ENCODE measurements at places on chromosomes 4 and X.

DNA sequence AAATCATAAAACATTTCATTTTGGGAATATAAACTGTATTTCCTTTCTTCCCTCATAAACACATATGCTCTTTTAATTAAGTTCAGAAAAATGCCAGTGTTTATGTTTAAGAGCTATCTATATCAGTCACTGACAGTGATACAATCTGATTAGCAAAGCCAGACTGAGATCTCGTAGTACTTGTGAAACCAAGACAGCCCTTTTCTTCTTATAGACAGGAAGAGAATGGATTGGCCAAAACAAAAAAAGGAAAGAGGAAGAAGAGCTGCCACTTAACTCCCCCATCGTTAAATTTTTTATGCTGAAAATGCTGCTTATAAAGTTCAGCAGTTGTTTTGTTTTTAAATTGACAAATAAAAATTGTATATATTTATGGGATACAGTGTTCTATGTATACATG is 87.4 kb downstream of the PLAC1 start:
- no peak for DNase-seq

DNA sequence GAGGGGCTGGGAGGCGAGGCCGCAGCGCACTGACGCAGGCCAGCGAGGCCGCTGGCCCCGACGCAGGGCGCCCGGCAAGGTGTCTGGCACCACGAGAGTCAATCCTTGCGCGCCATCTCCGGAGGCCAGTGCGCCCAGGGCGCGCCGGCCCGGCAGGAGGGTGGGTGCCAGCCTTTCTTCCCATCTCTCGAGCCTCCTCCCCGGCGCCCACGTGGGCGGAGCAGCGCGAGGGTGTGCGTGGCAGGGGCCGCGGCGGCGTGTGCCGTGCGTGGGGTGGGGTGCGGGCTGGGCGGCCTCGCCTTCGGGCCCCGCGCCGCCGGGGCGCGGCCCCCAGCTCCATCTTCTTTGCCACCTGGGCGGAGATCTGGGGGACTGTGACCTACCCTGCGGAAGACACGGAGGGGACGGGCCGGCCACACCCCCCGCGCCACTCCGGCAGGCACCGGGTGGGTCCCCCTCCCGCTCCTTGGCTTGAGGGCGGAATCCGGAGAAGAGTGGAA is 877 bp downstream of the JAKMIP1 start:
- DNase-seq = no peak

DNA sequence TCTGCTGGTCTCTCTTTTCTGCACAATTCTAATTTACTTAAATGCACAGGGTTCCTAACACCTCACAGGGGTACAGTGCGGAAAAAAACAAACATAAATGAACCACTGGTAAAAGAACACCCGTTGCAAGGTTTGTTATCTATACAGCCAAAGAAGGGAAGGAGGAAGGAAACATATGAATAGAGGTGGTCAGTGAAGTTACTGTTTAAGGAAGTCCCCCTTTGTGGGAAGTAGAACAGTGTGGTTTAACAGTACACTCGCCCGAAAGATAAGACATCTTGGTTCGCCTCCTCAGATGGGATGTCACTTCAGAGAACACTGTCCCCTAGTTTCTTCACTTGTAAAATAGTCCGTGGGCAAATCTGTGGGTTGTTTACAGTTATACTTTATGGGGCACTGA is 57.5 kb downstream of the TEC start:
- no peak for DNase-seq

GRCh38 chrX:63979480-63979879 is 194.5 kb upstream of the ARHGEF9 start:
- DNase-seq = no peak

- DNase-seq = no peak
Measured at GRCh38 chr4:47619691-47620090, 134.6 kb downstream of the ATP10D start.

DNA sequence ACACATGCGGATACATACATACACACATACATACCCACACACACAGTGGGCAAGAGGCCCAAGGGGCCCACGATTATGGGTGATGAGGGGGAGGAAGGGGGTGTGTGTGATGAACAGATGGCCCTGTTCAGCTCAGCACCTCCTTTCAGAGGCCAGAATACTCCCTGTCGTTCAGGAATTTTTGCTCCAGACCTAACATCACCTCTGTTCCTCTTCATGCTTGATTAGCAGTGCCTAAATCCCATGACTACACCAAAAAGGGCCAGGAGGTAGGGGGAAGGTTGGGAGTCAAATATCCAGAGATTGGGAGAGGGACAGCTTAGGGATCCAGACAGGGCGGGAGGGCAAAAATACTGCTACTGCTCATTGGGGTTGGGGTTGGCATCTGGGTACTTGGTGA is 42.7 kb downstream of the SMC1A start:
- DNase-seq = no peak

- DNase-seq = no peak
Measured at GRCh38 chr4:143253166-143253565, 68.4 kb downstream of the USP38 start.

- DNase-seq = no peak
Measured at GRCh38 chr4:94680176-94680862, 77.4 kb upstream of the BMPR1B start.

- DNase-seq = peak; percentile 73
Measured at GRCh38 chr4:33477715-33478114, 2757.5 kb downstream of the PCDH7 start.

- DNase-seq = no peak
Measured at GRCh38 chrX:135557344-135557743, 36.9 kb downstream of the INTS6L start.

DNA sequence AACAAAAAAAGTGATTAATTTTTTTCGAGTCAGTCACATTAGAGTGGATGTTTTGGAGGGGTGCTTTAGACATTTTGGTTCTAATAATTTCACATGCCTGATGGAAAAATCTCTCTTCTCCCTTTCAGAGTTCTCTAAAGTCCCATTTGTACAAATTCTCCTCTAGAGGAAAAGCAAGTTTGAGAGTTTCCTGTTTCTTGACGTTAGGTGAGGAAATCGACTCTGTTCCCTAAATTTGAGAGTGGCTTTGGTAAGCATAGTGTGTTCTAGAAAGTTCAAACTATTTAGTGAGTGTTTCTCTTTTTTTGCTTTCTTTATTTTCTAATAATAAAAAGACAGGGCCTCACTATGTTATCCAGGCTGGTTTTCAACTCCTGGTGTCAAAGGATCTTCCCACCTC is 1.6 kb upstream of the ATP6AP2 start:
- DNase-seq = no peak

- no peak for DNase-seq
Measured at GRCh38 chr4:2797545-2798305, 4.8 kb downstream of the SH3BP2 start.

GRCh38 chr4:61866378-61867030 is 666.4 kb downstream of the ADGRL3 start:
- peak; percentile 20 for DNase-seq

GRCh38 chr4:124265701-124266100 is 446.8 kb downstream of the ANKRD50 start:
- DNase-seq = no peak

GRCh38 chr4:66741081-66741480 is 804.2 kb downstream of the CENPC start:
- DNase-seq = no peak

DNA sequence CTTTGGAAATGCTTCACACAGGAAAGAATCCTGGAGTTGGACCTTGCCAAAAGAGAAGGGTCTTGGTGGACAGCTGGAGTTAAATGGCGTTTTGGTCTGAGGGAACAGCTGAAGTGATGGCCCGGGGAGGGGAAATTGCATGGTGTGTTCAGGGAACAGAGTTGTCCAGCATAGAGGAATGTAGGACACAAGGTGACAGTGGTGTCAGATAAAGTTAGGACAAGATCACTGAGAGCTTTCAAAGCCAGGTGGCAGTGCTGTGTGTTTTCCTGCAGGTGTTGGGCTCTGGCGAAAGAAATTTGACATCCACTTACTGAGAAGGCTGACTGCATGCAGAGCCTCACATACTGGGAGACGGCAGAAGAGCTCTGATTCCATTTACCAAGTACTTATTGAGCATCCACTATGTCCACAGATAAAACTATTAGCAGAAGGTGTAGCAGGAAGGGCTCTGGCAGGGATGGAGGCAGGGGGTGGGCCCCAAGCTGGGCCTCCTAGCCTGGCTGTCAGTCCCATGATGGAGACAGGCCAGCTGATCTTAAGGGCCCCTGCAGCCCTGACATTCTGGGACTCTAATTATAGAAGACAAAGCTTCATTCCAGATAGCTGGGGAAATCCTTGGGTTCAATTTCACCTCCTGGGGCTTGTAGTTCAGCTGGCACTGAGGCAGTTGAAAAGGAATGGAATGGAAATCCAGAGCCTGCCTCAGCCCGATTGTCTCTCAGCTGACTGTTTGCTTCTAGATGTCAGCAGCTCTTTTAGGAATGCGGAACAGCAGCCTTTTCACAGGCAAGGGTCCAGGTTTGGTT is 150.2 kb upstream of the MAMLD1 start:
- peak; percentile 42 for DNase-seq

- no peak for DNase-seq
Measured at GRCh38 chr4:80873571-80873970, 156.9 kb upstream of the BMP3 start.

GRCh38 chrX:138849521-138849920 is 138.0 kb upstream of the FGF13 start:
- no peak for DNase-seq

- DNase-seq = no peak
Measured at GRCh38 chrX:50967736-50968135, 57.2 kb downstream of the BMP15 start.

GRCh38 chr4:25160714-25161592 is 704 bp upstream of the SEPSECS start:
- no peak for DNase-seq

DNA sequence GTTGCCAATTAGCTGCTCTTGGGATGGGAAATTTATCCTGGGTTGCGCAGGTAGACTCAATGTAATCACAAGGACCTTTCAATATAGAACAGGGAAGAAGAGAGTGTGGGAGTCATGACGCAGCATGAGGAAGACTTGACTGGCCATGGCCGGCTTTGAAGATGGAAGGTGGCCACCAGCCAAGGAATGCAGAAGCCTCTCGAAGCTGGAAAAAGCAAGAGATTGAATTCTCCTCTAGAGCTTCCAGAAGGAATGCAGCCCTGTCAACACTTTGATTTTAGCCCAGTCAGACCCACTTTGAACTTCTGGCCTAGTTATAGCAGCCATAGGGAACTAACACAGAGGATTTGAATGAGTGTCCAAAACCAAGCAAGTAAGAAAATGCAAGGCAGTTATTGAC is 14.7 kb upstream of the SH3KBP1 start:
- DNase-seq = no peak

- peak; percentile 39 for DNase-seq
Measured at GRCh38 chrX:133005042-133005441, 46.6 kb upstream of the HS6ST2 start.

DNA sequence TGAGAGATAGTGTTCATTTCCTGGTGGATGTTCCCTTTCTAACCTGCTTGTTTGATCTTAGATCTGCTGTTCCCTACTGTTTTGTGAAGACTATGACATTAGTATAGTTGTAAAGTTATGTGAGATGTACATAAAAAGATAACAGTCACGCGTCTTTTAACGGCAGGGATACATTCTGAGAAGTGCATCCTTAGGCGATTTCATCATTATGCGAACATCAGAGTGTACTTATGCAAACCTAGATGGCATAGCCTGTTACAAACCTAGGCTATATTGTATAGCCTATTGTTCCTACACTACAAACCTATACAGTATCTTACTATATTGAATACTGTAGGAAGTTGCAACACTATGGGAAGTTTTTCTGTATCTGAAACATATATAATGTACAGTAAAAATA is 50.4 kb downstream of the MCUB start:
- no peak for DNase-seq

DNA sequence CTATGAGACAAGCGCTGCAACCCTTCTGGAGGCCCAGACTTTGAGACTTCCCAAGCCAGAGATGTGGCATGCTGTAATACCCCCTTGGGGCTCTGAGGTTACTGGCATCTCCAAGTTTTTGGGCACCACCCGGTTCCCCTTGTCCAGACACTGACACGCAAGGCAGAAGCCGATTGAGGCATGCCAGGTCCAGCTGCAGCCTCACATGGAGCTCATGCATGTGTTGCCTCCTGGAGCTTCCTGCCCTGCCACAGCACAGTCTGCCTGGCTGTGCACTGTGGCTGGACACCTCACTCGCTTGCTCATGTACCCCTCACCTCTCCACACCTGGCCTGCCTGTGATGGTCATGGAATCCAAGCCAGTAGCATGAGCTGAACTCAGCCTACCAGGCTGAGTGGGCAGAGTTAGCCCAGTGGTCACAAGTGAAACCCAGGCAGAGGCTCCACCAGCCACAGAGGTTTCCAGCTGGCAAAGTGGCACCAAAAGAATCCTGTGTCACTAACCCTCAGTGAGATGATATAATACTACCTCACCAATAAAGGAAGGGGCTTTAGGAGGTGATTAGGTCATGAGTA is 789.2 kb upstream of the INTU start:
- no peak for DNase-seq

DNA sequence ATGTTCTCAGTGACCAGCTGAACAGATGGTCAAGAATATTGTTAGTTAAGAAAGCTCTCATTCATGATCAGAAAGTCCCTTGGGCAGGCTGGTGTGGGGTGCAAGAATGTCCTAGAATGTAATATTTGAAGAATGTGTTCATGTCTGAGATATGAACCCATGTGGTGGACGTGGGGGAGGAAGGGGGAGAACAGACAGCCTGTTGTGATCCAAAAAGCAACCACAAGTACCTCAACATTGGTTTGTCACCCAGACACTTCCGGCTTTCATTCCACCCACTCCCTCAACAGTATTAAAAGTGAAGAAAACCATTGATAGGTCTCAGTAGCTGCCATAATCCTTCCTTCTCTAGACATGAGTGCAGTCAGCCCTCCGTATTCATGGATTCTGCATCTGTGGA is 82.2 kb downstream of the MAML3 start:
- DNase-seq = no peak

DNA sequence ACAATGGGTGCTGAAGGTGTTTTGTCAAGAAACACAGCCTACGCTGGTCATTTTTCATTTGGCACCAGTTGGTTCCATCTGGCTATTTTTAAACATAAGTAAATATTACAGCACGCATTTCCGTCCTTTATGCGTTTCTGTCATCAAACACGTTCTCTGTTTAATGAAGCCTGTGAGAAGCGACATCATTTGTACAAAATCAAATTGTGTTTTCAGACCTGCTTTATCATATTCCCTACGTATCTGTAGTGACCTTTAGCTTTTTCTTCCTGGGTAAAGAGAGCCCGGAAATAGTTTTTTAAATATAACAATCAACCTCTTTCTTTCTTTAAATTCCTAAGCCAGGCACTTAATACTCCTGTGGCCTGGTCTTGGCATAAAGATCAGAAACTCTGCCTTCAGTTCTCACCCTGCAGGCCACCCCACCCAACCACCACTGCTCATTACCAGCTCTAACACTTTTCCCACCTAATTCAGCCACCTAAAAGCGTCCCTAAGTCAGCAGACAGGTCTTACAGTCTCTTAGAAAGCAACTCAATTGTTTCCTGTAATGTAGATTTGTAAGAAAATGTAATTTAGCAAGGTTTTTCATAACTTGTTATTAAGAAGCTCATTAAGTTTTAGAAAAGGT is 30.4 kb downstream of the ACSL1 start:
- DNase-seq = no peak

GRCh38 chr4:28482580-28483270 is 1622.1 kb downstream of the STIM2 start:
- DNase-seq = no peak

GRCh38 chrX:100748108-100748507 is 16.2 kb upstream of the SYTL4 start:
- no peak for DNase-seq
